ENCODE measurements at places on chromosomes 11 and 22. TPM values are rescaled to one million over a fixed set of nuclear protein-coding genes. Genes with fewer than 3 reads are reported as not detected.

The MAFF gene
- total RNA-seq = 334 TPM

The APOBEC3H gene
- 0.95 TPM for total RNA-seq

The VPREB3 gene
- not detected for total RNA-seq

The MRGPRX3 gene
- not detected for total RNA-seq

The PACSIN3 gene
- 11.2 TPM for total RNA-seq

The RAG2 gene
- total RNA-seq = not detected

The TMEM9B gene
- total RNA-seq = 44.4 TPM

The STT3A gene
- 70.4 TPM for total RNA-seq

DNA sequence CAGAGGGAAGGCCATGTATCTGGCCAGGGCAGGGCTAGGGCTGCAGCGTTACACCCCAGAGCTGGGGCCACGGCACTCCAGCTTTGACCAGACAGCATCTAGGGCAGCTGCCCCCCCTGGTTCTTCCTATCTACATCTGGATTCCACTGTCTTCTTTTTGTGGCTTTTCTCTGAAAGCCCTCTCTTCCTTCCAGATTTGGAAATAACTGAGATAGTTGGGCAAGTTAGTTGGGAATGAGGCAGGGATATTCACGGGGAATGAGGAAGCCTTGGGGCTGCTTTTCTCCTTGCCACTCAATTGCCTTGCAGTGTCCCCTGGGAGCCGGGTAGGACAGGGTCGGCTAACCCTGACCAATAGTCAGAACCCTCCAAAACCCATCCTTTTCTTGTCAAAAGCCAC is 26.8 kb downstream of the CLMP start:
- DNase-seq = no peak

DNA sequence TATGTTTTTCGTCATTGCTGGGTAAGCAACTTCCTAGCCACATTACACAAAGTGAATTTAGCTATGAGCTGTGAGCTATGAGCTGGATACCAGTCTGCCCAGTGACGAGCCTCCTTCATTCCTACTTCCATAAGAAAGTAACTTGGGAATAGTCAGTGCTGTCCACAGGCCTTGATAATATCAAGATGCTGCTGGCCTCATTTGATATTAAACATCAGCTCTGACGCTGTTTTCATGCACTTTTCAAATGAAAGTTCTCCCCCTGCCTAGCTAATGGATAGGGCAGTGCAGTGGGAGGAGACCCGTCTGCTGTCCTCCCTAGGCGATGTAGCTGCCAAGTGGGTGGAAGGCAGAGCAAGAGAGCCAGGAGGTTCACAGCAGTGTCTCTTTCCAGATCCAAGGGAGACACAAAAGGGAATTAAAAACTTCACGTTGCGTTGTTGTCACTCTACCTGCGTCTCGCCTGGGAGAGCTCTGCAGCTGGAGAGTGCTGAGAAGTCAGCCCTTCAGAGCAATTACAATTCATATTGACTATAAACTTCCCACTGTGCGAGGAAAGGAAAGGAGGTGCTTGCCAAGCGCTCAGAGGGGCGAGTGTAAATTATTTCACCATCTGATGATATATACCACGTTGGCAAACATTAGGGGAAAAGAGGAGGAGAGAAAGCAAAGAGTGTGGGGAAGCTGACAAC is 861.4 kb downstream of the NTM start:
- no peak for DNase-seq

DNA sequence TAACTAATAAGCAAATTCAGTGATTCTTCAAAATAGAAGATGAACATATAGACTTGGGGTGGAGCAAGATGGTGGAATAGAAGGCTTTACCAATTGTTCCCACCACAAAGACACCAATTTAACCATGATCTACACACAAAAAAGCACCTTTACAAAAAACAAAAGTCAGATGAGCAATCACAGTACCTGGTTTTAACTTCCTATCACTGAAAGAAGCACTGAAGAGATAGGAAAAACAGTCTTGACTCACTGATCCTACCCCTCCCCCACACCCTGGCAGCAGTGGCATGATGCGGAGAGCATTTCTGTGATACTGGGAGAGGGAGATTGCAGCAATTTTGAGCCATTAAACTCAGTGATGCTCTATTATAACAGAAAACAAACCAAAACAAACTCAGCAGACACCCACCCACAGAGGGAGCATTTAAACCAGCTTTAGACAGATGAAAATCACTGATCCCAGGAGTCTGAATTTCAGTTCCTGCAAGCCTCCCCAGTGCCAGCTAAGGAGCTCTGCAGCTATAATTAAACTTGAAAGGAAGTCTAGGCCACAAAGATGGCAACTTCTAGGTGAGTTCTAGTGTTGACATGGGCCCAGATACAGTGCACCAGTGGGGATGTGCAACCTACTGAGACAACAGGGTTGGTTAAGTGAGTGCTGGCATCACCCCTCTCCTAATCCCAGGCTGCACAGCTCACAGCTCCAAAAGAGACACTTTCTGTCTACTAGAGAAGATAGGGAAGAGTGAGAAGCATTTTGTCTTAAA is 161.8 kb upstream of the GRIA4 start:
- no peak for DNase-seq

GRCh38 chr11:71302534-71302909 is 50.1 kb upstream of the SHANK2 start:
- DNase-seq = no peak

DNA sequence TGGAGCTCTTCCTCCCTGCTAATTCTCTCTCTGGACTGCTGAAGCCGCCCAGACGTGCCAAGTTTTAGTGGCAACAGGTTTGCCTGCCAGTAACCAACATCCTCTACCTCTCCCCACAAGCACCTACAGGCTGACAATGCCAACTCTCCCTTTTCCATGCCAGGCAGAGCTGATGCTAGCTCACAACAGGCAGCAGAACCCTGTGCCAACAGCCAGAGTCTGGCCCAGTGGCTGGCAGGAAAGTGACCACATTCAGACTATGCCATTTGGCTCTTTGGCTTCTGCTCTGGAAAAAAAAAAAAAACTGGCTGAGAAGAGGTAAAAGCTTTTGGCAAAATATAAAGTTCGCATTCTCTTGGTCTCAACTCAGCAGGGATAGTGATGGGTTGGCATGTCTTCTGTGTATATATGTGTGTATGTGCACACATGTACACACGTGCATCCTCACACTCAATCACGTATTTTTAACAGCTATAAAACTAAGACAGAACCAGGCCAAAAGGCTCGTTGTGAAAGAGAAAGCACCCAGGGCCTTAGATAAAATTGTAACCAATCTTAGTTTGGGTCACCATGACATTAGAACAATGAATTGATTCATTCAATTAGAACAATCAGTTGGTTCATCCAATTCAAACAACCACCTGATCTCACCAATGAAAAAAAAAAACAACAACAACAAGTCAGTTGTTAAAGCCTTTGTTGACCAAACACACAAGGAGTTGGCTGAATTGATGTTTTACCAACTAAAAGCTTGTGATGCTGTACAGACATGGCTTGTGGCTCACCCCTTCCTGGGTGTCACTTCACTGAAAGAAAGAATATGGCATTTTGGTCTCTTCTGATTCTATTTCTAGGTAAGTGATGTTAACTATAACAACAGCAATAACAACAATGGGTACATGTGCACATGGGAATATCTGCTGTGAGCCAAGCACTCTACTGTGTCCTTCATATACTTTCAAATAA is 48.6 kb downstream of the TRIM29 start:
- DNase-seq = no peak

DNA sequence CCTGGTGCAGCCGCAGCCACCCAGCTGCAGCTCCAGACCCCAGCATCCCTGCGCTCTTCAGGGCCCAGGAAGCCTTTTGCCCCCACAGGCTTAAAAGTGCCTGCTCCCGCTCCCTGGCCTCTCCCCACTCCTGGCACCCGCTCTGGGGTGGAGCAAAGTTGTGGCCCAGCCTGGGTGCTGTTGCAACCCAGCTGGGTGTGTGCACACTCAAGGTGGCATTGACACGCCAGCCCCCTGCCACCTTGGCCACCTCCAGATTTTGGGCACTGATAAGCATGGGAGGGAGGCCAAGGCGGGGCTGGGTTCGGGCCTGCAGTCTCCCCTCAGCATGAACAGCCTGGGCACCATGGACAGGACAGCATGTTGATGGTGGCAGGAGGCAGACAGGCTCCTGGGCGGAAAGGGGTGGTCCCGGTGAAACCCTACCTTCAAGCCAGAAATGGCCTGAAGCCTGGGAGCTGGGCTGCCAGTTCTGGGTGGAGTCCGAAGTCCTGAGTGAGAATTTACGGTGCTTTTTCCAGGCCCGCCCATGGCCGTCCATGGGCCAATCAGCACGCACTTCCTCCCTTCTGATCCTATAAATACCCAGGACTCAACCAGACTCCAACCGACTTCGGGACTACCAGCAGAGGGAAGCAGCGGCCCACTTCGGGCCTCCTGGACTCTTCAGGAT is 23.6 kb upstream of the RNASEH2C start:
- no peak for DNase-seq

GRCh38 chr11:33317662-33318061 is 60.5 kb downstream of the HIPK3 start:
- DNase-seq = no peak

DNA sequence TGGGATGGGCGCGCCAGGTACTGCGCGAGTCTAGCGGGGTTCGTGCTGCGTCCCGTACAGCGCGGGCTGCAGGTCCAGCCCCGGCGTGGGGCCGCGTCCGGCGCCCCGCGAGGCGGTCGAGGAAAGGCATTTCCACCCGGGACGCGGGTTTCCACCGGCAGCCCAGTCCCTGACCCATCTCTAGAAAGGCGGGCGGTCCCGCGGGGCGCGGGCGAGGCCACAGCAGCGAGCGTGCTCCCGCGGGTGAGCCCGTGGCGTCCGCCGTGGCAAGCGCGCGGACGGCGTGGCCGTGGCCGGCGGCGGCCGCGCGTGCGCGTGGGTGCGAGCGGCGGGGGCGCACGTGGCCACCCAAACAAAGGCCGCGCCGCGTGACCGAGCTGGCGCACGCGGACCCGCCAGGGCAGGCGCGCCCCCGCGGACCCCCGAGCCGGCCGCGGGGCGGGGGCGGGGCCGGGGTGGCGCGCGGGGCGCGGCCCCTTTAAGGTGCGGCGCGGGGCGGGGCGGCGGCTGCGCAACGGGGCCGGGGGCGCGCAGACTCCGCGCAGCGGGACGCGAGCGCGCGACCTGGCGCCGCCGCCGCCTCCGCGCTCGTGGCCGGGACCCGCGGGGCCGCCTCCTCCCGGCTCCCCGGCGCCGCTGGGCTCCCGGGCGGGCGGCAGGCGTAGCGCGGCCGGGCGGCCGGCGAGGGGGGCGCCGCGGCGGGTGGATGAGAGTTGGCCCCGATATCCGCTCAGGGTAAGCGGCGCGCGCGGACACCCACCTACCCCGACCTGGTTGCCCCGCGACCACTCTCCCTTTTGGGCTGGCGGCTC is 39.3 kb upstream of the CELSR1 start:
- no peak for DNase-seq

DNA sequence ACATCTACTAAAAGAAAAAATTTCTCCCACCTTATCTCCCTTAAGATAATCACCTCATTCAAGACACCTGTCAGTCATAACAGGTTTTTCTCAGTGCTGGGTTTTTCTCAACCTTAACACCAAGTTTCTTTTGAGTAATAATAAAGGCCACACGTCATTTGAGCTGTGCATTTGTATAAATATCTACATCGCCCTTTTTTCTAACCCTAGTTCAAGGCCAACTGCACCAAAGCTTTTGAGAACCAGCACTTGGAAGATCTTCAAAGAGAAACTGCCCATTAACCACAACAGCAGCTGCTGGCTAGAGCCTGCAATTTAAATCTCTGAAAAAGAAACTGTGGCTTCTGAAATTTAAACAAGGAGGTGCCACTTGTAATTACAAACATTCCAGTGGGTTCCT is 6.9 kb downstream of the CADM1 start:
- DNase-seq = no peak

DNA sequence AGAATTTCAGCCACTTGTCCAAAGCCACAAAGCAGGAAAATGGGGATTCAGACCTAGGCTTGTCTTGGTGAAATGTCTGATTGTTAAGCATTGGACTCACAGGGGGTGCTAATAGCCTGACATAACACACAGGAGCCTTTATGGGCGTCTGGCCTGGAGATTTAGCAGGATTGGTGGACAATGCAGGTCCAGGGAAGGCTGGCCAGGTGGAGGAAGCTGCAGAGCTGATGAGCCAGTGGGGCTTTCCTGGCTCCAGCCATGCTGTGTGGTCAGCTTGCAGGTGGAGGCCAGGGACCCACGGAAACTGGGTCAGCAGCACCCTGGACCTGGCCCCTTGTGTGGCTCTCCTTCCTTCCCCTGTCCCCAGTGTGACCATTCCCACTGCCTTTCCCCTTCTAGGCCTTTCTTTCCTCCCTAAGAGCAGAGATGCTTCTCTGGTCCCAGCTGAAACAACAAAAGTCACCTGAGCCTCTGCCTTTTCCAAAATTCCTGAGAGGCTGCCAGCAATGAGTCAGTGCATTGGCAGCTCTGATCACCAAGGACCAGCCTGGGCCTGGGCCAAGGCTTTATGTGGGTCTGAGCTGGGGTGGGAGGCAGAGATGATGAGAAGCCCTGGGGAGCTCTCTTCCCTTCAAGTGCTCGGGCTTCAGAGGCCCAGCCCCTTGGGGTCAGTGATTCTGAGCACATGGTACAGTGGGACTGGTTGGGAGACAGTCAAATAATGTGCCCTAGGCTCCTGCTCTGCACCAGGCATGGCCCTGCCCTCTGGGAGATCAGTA is 85.2 kb downstream of the CCDC81 start:
- peak; percentile 55 for DNase-seq

DNA sequence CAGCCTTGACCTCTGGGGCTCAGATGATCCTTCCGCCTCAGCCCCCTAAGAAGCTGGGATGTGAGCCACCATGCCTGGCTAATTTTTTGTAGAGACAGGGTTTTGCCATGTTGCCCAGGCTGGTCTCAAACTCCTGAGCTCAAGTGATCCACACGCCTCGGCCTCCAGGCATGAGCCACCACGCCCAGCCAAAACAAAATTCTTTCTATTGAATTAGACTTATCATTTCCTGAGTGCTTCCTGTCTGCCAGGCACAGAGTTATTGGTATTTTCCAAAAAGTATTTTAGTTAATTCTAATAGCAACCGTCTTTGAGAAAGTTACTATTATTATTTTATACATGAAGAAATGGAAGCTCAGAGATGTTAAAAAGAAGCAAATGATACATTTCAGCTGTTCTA is 61.4 kb upstream of the LMO2 start:
- DNase-seq = no peak

DNA sequence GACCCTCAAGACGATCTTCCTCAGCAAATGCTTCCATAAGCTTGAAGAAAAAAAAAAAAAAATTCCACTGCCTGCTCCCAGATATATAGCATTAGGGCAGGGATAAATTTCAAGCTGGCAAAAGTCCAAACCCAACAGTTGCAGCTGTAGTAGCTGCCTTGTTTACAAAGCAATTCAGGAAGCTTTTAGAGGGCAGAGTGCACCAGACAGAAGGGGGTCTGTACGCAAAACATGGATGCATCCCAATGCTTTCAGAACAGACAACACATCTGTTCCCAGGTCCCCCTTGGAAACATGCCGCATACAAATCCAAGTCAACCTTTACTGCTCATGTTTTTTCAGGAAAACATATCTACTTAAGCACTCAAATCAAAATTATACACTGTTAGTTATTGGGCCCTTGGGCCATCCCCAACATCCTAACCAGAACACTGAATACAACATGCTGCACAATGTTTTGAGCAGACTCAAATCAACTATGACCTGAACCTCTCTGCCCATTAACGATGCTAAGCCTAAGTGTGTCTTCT is 94.5 kb downstream of the CADM1 start:
- no peak for DNase-seq

Data from omental fat pad (tissue), 4 donors.